ENCODE measurements at places on chromosomes 13 and 19.

GRCh38 chr19:13537454-13537853 lies 31.2 kb upstream of the CACNA1A start:
- no peak for DNase-seq

DNA sequence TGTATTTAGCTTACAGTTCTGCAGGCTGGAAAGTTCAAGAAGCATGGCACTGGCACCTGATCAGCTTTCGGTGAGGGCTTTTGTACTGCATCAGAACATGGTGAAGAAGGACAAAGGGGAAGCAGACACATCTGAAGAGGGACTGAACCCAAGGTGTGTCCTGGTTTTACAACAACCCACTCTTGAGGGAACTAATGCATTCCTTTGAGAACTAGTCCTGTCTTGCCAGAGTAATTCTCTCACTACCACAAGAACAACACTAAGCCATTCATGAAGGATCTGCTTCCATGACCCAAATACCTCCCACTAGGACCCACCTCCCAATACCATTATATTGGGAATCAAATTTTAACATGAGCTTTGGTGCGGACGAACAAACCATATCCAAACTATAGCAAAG lies 93.6 kb downstream of the RFC3 start:
- DNase-seq: no peak

DNA sequence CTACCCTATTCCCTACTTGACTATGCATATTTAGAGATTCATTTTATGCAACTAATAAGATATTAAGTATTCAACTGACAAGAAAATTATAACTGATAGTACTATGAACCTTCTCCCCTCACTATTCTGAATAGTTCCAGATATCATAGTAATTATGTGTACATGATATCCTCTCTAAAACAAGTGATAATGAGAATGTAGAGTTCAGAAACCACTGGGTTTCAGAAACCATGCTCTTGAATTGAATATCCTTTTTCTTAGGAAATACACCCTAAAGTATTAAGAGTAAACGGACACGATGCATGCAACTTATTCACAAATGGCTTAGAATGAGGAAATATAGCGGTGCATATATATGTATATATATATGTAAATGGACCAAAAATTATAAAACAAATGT lies 160.9 kb downstream of the TBC1D4 start:
- DNase-seq: no peak

GRCh38 chr19:41606215-41606837 lies 20.5 kb downstream of the CEACAM4 start:
- DNase-seq: no peak

DNA sequence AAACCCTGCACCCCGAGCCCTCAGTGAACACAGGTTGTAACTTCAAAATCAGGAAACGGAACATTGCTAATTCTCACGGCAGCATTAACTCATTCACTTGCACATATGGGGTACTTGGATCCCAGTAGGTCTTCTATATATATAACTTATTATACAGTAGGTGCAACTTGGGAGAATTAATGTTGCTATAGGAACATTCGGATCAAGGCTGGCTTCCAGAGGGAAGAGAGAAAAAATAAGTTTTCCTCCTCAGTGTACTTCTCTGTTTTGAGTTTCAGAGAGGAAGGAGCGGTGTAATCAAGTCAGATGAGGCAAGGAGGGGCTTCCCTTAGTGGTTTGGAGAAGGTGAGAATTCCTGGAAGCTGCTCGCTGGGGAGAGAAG lies 90.9 kb upstream of the ZNF507 start:
- DNase-seq: no peak

GRCh38 chr19:46265217-46265828 lies 31.5 kb upstream of the HIF3A start:
- DNase-seq: peak; percentile 21

GRCh38 chr19:29940971-29941585 lies 961 bp upstream of the URI1 start:
- DNase-seq: no peak

GRCh38 chr13:108408672-108409071 lies 139.2 kb downstream of the TNFSF13B start:
- DNase-seq: no peak

- DNase-seq: no peak
Observed at GRCh38 chr19:33864311-33864850, 67.7 kb downstream of the KCTD15 start.

- peak; percentile 54 for DNase-seq
Observed at GRCh38 chr19:49889687-49890348, 6.9 kb downstream of the IL4I1 start.

- DNase-seq: no peak
Observed at GRCh38 chr13:29922896-29923295, 72.5 kb upstream of the UBL3 start.

DNA sequence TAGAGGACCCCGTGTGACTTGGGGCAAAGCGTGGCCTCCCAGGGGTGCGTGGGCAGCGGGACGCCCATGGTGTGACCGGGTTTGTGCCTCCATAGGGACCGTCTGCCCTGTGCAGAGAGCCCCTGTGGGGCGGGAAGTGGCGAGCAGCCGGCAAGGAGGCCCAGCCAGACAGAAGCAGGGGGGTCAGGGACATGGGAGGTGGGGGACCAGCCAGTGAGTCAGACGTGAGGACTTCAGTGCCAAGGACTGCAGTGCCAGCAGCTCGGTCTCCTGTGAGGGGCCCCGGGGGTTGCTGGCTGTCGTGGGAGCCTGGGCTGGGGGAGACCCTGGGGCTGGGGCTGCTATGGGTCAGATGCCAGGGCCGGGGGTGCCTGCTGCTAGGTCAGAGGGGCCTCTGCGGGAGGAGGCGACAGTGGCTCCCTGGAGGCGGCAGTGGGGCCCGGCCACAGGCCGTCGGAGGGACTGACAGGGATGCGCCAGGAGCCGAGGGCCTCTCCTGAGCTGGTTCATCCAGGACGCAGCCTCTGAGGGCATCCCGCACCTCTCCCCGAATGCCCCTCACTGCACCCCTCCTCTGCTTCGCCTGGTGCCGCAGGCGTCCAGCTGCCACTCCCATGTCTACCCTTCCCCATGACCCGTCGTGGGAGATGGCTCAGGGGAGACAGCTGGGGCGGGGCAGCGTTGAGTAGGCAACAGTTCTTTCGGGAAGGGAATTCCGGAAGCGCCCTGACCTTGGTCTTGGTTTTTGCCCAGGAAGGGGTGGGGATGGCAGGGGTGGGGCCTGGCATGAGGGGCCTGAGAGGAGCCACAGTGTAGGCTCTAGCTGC lies 80.0 kb downstream of the KDM4B start:
- no peak for DNase-seq

- peak; percentile 3 for DNase-seq
Observed at GRCh38 chr13:51764184-51765141, 39.5 kb downstream of the DHRS12 start.

GRCh38 chr13:69948016-69948415 lies 159.6 kb upstream of the ATXN8OS start:
- DNase-seq: no peak
